ENCODE measurements at places on chromosomes 16 and 17.

- DNase-seq = no peak
These were observed 2.5 kb downstream of the RANBP10 start for GRCh38 chr16:67803894-67804293.

GRCh38 chr17:77628035-77628434, 330.5 kb upstream of the TNRC6C start:
- DNase-seq = no peak

DNA sequence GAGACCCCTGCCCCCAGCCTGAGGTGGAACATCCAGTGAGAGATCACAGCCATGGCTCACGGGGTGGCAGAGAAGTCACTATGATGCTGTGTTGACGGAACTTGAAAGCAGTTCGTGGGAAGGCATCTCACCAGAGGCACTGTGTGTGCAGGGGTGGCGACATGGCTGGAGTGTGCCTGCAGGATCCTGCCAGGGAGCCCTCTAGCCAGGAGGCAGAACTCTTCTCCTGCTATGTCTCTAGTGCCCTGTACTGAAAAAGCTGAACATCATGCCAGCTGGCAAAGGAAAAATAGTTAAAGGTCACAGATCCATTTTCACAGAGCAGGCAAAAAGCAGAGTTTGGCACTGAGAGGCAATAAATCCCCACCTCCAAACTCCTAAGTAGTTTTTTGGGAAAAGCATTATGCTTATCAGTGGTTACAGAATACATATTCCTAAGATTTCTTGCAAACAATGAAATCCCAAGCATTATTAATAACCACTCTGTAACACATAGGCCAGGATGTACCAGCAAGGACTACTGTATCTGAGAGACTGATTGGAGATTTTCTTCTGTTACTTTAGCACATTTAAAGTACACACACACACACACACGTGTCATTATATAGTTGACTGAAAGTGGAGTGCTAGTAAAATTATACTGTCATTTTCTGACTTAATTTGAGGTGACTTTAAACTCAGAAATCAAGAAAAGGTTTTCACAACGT, 36.8 kb downstream of the TNRC6C start:
- DNase-seq = no peak

GRCh38 chr17:56773124-56773523, 60.6 kb downstream of the C17orf67 start:
- DNase-seq = no peak

All from DMS79 (cell line).